ENCODE measurements at places on chromosomes 5 and 9. TPM values are rescaled to one million over a fixed set of nuclear protein-coding genes. Genes with fewer than 3 reads are reported as not detected.
A peak's percentile ranks its signal among the peaks of the same experiment; 100 is the strongest.

KCNIP1 gene
- not detected for total RNA-seq

HRH2 gene
- not detected for total RNA-seq

INSL6 gene
- not detected for total RNA-seq

PCDHA9 gene
- total RNA-seq = not detected

GRCh38 chr5:128913551-128913950 lies 51.7 kb upstream of the SLC27A6 start:
- DNase-seq = no peak

DNA sequence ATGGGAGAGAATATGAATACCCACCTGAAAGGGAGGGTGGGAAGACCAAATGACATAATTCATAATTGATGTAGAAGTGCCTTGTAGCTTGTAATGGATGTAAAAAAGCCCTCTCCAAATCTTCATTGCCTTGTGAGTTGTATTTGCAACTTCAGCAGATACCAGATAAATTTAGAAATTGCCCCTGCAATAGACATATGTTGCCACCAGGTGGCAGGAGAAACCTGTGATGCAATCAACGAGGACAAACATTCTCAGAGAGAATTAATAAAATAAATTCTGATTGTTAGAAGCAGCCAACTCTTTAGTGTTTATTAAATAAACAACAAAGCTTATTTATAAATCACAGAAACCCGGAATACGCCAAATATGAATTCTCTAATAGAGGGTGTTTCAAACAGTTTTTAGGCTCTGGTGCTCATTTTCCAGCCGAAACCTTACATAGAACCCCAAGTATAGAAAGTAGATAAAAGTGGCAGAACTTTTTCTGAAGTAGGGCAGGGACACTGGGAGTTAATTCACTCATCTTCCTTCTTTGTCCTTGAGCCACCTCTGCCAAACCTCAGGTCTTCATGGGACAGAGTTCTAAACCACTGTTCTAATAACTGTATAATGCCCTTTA lies 147.8 kb downstream of the TMEM38B start:
- DNase-seq = peak; percentile 51

GRCh38 chr9:89352451-89352850 lies 34.2 kb downstream of the SECISBP2 start:
- no peak for DNase-seq

DNA sequence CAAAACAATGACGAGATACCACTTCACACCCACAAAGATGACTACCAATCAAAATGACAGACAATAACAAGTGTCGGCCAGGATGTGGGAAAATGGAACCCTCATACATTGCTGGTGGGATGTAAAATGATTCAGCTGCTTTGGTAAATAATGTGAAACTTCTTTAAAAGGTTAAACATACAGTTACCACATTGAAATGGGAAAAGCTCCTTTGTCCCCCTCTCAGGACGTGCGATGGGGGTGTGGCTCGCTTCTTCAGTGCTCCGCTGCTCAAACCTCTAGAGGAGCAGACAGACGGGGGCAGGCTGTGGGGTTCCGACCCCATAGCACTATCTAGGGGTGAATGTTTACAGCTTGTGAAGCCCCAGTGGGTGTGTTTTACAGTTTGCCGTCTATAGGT lies 8.0 kb upstream of the PLPP6 start:
- DNase-seq = no peak
